ENCODE measurements at places on chromosomes 1 and 21.

DNA sequence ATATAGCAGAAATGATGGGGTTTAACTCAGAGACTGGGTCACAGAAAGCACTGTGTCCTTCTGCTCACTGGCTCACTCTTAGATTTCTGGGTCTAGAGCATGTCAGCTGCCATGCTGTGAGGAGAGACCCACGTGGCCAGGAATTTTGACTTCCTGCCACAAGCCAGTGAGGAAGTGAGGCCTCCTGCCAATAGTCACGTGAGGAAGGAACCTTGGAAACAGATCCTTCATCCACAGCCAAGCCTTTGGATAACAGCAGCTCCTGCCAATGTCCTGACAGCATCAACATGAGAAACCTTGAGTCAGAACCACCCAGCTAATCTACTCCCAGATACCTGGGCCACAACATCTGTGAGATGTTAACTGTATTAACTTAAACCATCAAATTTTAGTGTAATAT, 114.5 kb upstream of the PLPPR5 start:
- DNase-seq: no peak

GRCh38 chr1:162040001-162040400, 16.3 kb upstream of the OLFML2B start:
- DNase-seq: no peak

DNA sequence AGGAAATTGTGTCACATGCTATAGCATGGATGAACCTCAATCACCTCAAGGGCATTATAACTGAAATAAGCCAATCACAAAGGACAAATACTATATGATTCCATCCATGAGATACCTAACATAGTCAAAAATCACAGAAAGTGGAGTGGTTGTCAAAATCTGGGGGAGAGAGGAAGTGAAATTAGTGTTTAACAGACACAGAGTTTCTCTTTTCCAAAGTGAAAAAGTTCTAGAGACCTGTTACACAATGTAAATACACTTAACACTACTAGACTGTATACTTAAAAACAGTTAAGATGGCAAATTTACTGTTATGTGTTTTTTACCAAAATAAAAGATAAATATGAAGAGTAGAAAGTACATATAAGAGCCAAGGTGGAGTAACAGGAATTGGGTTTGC, 31.8 kb downstream of the ZNF644 start:
- DNase-seq: no peak

GRCh38 chr1:184405094-184405800, 18.4 kb downstream of the C1orf21 start:
- DNase-seq: no peak

GRCh38 chr1:165815725-165816124, 11.7 kb upstream of the UCK2 start:
- no peak for DNase-seq

GRCh38 chr1:55225228-55225627, 10.1 kb upstream of the USP24 start:
- no peak for DNase-seq

- no peak for DNase-seq
Measured at GRCh38 chr1:230749150-230749549, 2.0 kb downstream of the CAPN9 start.

Measured in ascending aorta (tissue), 2 donors.